ENCODE measurements at places on chromosomes 12 and 14. TPM values are rescaled to one million over a fixed set of nuclear protein-coding genes. Genes with fewer than 3 reads are reported as not detected.

Gene SMCO3
- total RNA-seq: 0.56 TPM

Gene RFX4
- not detected for total RNA-seq

Gene GYS2
- total RNA-seq: not detected

Gene PSMC6
- 77.3 TPM for total RNA-seq

Gene ARHGAP5
- total RNA-seq: 229 TPM

Gene SERPINA3
- 241 TPM for total RNA-seq

Gene CLEC4A
- 1.5 TPM for total RNA-seq

Gene KRT73
- total RNA-seq: not detected

Gene GLI1
- total RNA-seq: 2.9 TPM

Gene ZNF385A
- total RNA-seq: 6.5 TPM

Gene EEF1AKMT3
- 2.4 TPM for total RNA-seq

Gene PLEKHH1
- 6.5 TPM for total RNA-seq

Gene LRRC10
- total RNA-seq: 22.2 TPM

Gene OR11G2
- total RNA-seq: not detected
